G401 (cell line): ENCODE measurements at places on chromosomes 13 and 19.

DNA sequence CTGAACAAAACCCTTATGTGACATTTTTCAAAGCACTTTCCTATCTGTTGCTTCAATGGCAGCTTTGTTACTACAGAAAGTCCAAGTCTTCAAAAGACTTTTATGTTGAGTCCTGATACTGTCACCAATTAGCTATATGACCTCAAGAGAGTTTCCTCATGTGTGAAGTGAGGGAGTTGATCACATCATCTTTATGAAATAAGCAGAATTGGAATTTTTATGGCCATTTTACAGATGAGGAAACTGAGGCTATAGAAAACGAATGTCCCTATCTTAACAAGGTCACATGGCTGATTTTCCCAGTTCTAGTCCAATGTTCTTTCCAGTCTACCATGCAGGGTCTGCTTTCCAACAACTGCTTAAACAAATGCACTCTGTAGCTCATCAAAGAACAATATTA lies 2.6 kb downstream of the TNFRSF19 start:
- no peak for DNase-seq

DNA sequence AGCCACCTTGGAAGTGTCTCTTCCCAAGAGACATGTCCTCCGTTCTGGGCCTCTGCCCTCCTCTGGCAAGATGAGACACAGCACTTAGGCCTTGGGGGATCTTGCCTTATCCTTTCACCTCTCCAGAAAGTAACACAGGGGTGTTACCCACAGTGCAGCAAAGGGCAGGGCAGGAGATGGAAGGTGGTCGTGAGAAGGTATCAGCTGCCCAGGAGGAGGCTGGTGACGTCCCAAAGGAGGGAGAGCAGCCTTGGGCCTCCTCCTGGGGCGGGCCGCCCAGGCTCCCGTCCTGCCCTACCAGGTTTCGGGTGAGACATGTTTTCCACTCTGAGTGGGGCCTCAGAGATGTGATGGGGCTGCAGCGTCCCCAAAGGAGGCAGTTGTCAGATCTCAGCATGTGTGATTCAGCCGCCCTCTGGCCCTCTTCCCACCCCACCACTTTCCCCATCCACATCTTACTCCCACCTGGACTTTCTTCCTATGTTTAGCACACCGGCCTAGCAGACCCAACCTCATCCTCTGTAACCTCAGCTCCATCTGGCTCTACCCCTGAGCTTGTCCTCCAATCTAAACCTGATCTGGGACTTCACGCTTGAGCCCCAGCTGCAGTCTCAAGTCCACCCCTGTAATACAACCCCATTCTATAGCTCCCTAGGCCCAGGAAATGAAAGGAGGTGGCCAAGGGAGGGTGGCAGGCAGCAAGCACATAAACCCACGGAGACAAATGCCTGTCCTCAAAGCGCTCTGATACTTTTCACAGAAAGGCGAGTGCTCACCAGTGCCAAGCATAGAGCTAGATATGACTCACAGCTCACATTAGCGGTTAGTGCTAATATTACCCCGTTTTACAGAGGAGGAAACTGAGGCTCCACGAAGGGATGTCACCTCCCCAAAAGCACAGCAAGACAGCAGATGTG lies 9.3 kb downstream of the POU2F2 start:
- DNase-seq, result no peak

- DNase-seq, result no peak
These were observed 97.0 kb downstream of the ABCC4 start for GRCh38 chr13:95204231-95204765.

- no peak for DNase-seq
These were observed 173.1 kb downstream of the LACC1 start for GRCh38 chr13:44052780-44053184.

DNA sequence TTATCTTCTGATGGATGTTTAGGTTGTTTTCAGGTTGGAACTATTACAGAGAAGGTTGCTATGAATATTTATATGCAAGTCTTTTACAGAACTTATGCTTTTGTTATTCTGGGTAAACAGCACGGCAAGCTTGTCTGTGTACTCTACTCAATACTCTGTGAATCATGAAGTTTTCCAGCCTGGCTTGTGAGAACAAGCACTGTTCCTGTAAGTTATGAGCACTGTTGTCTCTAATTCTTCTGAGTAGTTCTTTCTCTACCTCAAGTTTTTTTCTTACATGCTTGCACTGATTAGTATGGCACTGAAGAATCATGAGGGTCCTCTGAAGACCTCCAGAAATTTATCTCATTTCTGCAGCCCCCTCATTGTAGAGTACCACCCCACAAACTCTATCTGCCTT lies 496.9 kb downstream of the KCTD12 start:
- no peak for DNase-seq

GRCh38 chr13:91132381-91132780 lies 215.1 kb upstream of the MIR17HG start:
- no peak for DNase-seq

GRCh38 chr13:24659239-24659638 lies 21.0 kb upstream of the ATP12A start:
- no peak for DNase-seq

DNA sequence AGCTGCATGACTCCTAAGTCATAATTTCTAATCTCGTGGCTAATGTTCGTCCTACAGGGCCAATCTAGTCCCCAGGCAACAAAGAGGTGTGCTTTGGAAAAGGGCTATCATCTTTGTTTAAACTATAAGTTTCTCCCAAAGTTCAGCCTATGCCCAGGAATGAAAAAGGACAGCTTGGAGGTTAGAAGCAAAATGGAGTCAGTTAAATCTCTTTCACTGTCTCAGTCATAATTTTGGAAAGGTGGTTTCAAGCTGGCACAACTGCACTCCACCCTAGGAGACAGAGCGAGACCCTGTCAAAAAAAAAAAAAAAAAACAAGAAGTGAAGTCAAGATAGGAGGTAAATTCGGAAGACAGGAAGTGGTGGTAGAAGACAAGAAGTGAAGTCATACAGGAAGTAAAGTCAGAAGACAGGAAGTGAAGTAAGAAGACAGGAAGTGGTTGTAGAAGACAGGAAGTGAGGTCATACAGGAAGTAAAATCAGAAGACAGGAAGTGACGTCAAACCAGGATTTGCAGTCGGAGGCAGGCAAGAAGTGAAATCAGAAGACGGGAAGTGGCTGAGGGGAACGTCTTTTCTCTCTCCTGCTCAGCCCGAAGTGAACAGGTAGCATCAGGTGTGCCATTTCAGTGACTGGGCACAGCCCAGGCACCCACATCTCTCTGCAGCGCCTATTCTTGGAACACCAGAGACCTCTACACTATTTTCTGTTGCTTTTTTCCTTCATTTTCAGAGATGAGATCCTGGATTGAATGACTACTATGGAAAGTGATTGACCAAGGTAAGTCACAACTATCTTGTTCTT lies 32.2 kb downstream of the GP6 start:
- peak; percentile 1 for DNase-seq

- no peak for DNase-seq
These were observed 277.5 kb downstream of the LIG4 start for GRCh38 chr13:107937848-107938247.

- DNase-seq, result peak; percentile 62
These were observed 2.9 kb downstream of the NUMBL start for GRCh38 chr19:40687525-40688016.

GRCh38 chr19:10262771-10263170 lies 8.1 kb upstream of the ICAM1 start:
- DNase-seq, result no peak

- peak; percentile 52 for DNase-seq
These were observed 845.3 kb downstream of the DIAPH3 start for GRCh38 chr13:59318320-59318930.

DNA sequence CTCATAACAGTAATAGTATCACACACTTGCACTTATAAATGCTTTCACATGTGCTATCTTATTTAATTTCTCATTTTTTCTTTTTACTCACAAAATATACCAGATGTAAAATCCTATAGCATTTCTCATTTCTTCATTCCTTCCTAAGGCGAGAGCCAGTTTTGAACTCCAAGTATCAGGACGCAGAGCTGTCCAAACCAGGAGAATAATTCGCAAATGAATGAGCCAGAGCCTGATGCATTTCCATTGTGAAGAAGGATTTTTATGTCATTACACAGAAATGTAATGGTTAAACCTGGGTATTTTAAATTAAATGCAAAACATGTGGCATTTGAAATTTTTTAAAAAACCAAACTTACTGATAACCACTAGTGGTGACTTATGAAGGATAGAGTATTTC lies 244.3 kb downstream of the RGCC start:
- no peak for DNase-seq

- no peak for DNase-seq
These were observed 5.9 kb downstream of the LSM14A start for GRCh38 chr19:34178274-34178610.

DNA sequence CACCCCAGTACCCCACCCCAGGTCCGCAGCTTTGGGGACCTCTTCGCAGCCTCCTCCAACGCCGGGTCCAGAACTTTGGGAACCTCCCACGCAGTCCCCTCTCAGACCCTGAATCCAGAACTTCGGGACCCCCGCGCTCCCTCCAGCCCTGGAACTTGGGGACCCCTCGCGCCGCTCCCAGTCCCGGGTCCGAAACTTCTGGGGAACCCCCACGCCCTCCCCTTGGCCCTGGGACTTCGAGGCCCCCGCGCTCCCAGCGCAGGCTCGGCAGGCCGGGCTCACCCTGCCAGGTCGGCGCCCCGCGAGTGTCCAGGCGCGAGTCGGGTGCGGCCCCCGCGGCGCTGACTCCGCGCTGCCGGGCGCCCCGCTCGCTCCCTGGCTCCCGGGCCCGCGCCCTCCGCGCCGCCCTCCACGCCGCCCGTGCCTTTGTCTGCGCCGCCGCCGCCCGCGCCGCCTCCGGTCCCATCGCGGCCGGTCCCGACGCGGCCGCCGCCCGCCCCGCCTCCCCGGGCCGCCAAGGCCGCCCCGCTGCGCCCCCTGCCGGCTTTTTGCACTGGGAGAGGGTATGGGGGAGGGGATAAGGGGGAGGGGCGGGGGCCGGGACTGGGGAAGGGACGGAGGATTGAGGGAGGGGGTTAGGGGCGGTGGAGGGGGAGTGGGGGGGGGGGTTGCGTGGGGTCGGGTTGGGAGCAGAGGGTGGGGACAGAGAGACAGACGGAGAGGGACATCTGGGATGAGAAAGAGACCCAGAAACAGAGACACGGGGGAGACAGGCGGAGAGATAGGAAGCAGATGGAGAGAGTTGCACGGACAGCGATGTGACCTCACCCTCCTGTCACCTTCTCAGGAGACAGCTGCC lies at the start of gene HOMER3:
Gene HOMER3 (minus strand): TSS at position 449 of the 859 bp plus-strand sequence. CDS start 2,235 bp downstream, outside the sequence.
- peak; percentile 27 for DNase-seq

DNA sequence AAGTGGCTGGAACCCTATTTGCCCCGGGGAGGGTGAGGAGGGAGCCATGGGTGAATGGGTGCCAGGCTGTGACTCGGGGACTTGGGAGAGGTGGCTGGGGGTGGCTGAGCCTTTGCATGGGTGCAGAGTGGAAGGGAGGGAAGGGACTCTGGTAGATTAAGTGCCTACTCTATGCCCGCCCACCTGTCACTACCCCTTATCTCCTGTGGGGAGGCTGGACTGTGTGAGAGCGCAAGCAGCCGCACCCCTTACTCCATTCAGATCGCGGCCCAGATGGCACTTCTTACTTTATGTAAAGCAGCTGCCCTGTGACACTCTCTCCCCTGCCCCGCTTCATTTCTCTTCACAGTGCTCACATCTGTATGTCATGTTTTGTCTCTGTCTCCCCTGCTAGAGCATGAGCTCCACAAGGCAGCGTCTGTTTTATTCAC lies 2.9 kb downstream of the KASH5 start:
- peak; percentile 15 for DNase-seq

- no peak for DNase-seq
These were observed 452.6 kb downstream of the DIAPH3 start for GRCh38 chr13:59710996-59711701.

GRCh38 chr13:38902551-38902950 lies 88.1 kb downstream of the STOML3 start:
- no peak for DNase-seq

DNA sequence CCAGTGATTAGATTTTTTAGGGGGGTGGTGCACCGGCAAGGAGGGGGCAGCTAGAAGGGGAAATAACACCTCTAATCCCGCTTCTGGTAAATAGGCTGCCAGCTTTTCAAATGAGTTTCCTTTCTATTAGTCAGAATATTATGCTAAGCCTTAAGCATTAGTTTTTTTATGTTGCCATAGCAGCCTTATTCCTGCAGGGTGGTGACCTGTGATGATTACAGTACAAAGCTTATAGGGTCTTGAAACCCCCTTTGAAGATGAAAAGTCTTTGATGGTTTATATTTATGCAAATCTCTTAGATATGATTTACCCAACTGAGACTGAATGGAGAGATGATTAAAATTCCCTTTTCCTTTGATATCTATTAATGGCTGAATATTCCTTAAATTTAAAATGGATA lies 109.8 kb downstream of the ZIC5 start:
- DNase-seq, result no peak
